Fibroblast of lung (primary cell): ENCODE measurements at places on chromosomes 7 and 10. TPM values are rescaled to one million over a fixed set of nuclear protein-coding genes. Genes with fewer than 3 reads are reported as not detected.
A peak's percentile ranks its signal among the peaks of the same experiment; 100 is the strongest.

The CISD1 gene
- 14.0 and 14.4 TPM in 2 replicates for total RNA-seq

The CALHM2 gene
- total RNA-seq: 31.6 and 35.8 TPM in 2 replicates

The HYAL4 gene
- not detected in 2 replicates for total RNA-seq

DNA sequence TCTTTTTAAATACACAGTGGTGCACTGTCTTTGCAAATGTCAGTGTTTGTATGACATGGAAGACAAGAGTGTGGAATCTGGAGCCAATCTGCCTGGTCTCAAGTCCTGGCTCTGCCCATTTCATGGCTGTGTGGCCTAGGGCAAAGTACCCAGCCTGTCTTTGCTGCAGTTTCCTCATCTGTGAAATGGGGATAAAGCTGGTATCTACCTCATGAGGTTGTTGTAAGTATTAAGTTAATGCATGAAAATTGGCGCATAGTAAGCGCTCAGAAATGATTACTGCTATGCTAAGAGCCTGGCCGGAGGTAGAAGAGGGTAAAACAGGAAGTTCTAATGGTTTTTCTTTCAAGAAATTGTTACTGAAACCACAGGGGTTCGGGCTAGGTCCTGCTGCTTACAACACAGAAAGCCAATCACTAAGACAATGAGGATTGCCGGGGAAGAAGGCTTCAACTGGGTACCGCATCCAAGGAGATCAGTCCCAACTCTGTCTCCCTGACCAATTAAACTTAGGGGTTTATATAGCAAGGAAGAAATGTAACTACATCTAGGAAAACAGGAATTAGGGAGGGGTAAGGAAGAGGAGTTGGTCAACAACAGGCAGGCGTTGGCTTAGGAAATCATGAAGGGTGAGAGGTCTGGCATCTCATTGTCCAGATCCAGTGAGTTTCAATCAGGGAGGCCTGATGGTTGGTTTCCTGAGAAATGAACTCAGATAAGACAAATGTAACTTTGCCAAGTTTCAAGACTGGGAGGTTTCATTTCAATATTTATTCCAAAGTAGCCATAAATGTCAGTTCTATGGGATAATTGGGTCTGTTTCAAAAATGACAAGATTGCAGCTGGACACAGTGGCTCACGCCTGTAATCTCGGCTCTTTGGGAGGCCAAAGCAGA, 57.0 kb downstream of the CHST3 start:
- DNase-seq: peak; percentile 39

The CYP2C19 gene
- total RNA-seq: not detected in 2 replicates

The AKR1C8 gene
- not detected in 2 replicates for total RNA-seq

The OPN1SW gene
- total RNA-seq: not detected in 2 replicates

DNA sequence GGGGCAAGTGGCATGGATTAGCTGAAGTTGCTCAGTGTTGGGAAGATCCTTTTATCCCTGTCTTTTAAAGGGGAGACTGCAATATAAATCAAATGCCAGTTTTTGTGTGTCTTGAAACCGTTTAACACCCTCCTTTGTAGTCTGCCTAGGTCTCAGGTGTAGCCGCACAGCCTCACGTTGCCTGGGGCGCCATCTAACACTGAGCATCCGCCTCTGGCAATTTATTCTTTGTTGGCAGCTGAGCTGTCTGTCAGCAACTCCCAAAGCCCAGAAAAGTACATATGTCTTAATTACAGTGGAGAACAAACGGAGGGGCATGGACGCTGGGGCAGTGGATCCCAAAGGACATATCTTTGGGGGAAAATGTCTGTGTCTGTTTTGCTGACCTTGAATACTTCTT, 254.7 kb downstream of the STK31 start:
- no peak for DNase-seq

GRCh38 chr7:123863461-123863860, 18.5 kb downstream of the HYAL4 start:
- no peak for DNase-seq

The FAM25G gene
- total RNA-seq: not detected in 2 replicates

GRCh38 chr10:71962901-71963300, 1.3 kb upstream of the CHST3 start:
- DNase-seq: no peak

DNA sequence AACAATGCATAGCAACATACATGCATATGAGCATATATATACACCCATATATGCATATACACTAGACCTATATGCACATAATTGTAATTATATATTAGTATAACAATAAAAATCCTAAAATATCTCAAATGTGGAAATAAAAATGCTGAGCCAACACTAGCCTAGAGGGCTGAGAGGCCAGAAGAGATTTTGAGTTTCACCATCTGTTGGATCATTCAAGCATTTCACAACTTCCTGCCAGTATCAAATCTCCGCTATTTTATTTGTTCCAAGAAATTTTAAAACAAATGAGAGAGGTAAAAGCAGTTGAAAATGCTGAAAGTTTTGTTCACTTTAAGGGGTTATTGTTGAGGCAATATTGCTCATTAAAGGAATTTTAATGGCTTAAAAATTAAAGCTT, 187.0 kb downstream of the PCDH15 start:
- no peak for DNase-seq

DNA sequence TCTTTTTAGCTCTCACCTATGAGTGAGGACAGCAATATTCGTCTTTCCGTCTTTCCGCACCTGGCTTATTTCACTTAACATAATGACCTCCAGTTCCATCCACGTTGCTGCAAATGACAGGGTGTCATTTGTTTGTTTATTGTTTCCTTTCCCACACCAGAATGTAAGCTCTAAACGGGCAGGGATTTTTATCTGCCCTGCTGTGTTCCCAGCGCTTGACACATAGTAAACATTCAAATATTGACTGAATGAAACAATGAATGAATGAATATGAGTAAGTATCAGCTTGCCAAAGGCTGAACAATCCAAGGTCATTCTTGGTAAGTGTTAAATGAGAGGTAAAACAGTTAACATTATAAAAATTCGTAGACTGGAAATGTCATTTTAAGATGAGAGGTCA, 12.8 kb downstream of the SH3PXD2A start:
- DNase-seq: no peak

The FEZF1 gene
- total RNA-seq: not detected in 2 replicates

The UCN3 gene
- not detected in 2 replicates for total RNA-seq

The FAM185A gene
- total RNA-seq: 8.2 and 9.9 TPM in 2 replicates

The C10orf143 gene
- total RNA-seq: 0.51 and 2.0 TPM in 2 replicates

The AOC1 gene
- total RNA-seq: not detected in 2 replicates

DNA sequence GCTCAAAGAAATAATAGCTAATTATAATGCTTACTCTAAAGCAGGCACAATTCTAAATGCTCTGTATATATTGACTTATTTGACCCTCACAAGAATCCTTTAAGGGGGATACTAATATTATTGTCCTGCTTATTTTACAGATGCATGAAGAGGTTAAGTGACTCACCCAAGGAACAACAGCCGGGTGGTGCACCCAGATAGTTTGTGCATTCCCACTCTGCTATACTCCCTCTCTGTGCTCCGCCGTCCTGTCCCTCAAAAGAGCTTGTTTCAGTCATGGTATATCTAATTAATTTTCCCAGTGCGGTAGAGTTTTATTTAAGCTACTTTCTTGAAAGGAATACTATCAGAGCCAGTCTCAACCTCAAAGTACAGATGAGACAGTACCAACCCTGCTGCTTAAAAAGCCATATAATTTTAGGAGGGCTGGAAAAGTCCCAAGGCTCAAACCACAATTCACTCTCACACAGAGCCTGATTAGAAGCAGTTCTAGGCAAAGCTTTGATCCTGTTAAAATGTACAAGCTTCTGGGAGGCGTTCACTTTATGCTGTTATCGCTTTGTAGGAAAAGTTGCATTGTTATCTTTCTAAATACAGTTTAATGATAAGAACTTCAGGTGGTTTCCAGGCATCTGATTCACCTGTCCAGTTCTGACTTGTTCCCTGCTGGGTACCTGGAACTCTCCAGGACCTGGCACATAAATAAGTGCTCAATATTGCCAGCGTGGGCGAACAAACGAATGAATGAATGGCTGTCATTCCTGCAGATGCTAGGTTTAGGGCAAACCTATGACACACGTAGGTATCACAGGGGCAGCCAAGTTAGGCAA, 261.5 kb upstream of the KLF14 start:
- no peak for DNase-seq

DNA sequence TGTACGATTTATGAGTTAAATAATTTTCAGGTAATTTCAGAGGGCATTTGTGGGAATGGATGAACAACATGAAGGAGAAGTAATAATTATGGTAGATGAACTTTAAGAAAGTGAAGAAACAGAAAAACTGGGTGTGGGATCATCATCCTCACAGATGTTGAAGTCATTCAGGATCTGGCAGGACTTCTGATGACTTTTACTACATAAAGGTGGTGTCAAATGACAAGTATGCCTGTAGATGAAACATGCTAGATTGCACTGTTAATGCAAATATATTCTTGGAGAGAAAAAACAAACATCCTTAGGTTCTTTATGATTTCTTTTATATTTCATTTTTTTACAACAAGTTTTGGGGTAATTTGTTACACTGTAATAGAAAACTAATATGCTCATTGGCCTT, 230.2 kb downstream of the PCLO start:
- no peak for DNase-seq

GRCh38 chr7:129308047-129308446, 83.2 kb downstream of the AHCYL2 start:
- DNase-seq: peak; percentile 68

- DNase-seq: peak; percentile 12
Measured at GRCh38 chr10:84156768-84157167, 16.8 kb upstream of the GPR15LG start.

DNA sequence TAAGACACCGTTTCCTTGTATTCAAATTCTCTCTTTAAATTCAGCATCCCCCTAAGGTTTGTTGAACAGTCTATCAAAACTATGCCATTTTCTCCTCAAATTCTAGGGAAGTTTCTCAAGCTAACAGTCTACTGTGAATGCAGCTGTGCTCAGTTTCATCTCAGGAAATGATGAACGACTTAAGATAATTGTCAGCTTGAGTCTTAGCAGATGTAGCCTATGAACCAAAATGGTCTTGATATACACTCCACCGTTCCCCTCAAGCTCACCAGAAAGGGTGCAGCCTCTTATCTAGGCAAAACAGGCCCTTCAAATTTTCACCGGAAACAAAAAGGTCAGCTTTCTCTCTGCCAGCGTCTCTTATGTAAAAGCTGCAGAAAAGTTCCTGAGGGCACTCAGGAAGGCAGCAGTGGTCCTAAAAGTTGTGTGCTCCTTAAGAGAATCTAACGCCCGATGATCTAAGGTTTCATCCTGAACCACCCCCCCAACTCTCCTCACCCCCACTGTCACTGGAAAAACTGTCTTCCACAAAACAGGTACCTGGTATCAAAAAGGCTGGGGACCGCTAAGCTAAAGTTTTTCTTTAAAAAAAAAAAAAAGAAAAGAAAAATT, 2.1 kb downstream of the DNAJC9 start:
- no peak for DNase-seq

The CALHM1 gene
- not detected in 2 replicates for total RNA-seq
